NCI-H526 treated with DMSO at 0.1 percent for 48 hours (cell line): ENCODE measurements at places on chromosomes 5 and 9.
A peak's percentile ranks its signal among the peaks of the same experiment; 100 is the strongest.

- DNase-seq, result no peak
Observed at GRCh38 chr9:118651511-118651910, 717.7 kb downstream of the BRINP1 start.

DNA sequence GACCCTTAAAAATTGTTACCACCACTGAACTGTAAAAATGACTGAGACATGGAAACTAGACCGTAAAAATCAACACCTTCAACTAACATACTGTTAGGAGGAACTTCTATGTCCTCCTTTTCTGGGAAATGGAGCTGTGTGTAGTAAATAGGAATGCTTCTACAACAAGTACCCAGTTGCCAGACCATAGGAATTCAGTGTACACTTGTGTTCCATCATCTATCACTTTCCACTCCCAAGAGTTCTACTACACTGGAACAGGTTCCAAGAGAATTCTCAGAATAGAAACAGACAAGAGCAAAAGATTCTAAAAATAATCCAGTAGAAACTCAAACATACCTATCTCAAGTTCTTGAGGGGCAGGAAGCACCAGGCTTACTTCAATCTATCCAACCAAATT, 23.6 kb downstream of the UBAP2 start:
- DNase-seq, result no peak

GRCh38 chr9:6239694-6240093, 24.1 kb downstream of the IL33 start:
- DNase-seq, result no peak

DNA sequence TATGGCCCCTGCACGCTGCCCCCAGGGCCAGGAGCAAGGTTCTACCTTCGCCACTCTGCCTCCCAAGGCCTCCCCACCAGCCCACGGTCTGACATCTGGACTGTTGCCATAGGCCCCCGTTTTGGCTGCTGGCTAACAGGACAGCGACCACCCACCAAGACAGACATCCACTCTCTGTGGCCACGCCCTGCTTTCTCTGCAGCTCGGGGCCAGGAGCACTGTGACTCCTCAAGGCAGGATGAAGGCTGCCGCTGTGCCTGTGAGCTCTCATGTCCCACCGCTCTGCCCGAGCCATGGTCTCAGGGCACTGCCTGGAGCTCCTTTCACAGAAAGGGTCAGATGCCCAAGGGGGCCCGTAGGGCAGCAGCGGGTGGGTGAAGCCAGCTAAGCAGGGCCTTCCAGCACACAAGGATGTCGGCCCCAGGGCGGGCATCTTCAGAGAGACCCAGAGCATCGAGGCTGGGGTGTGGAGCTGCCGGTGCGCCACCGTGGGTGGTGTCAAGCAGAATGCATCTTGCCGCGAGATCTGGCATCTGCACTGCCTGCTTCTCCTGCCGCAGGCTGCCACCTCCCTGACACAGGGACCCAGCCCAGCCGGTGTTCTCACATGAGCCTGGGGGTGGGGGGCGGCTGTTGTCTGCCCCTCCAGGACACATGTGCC, 92.2 kb upstream of the ADAMTS2 start:
- DNase-seq, result no peak

DNA sequence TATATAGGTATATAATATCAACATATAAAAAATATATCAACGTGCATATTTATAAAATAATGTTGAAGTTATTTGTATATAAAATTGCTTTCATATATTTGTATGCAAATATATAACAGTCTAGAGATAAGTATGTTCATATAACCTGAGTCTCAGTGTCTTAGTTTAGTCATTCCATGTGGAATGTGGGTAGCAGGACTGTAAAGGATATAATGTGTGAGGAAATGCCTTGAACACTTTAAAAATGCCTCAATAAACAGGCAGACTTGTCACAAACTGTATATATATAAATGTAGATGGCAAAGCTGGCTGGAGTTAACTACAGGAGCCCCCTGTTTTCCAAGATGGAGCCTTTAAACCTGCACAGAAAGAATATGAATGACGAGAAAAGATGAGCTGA, 48.4 kb downstream of the CCDC125 start:
- DNase-seq, result no peak

GRCh38 chr9:15135164-15135792, 171.7 kb downstream of the TTC39B start:
- peak; percentile 86 for DNase-seq

DNA sequence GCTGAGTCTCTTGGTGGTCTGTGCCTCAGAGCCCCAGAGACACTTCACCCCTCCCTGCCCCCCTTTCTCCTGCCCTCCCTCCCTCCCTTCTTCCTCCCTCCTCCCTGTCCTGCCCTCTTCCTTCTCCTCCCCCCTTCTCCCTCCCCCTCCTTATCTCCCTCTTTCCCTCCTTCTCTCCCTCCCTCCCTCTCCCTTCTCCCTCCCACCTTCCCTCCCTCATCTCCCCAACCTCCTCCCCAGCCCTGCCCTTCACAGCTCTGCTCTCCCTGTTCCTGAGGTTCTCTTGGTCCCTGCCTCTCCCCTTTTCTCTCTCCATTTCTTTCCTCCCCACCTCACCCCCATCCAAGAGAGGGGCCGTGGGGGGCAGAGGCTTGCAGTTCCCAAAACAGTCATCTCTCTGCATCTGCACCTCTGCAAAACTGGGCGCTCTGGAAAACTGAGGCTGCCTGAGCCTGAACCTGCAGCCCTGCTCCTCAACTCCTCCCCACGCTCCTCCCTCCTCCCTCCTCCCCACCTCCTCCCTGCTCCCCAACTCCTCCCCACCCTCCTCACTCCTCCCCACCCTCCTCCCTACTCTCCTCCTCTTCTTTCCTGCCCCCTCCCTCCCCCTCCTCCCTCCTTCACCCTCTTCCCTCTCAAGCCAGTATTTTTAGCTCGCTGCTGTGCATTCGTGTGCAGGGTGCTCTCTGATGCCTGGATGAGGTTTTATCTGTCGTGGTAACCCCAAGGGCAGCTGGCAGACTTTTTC, 219.1 kb downstream of the C9orf50 start:
- no peak for DNase-seq

DNA sequence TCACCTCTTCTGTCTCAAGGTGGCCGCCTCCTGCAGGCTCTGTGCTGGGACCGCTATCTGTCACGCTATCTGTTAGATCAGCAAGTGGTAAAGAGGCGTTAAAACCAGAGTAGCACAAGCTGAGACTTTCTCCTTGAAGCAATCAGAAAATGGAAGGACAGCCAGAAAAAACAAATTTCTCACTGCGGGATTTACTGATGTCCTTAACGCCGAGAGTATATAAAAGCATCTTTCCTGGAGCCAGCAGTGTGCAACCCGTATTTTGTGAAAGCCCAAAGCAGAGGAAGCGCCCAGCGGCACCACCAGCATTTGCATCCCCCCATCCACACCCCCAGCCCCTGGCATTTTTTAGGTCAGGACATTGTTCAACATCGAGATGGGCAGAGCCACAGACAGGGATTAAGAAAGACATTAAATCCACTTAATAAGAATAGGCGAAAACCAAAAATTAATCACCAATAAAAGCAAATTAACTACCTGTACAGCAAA, 48.6 kb downstream of the DUSP1 start:
- DNase-seq, result no peak

DNA sequence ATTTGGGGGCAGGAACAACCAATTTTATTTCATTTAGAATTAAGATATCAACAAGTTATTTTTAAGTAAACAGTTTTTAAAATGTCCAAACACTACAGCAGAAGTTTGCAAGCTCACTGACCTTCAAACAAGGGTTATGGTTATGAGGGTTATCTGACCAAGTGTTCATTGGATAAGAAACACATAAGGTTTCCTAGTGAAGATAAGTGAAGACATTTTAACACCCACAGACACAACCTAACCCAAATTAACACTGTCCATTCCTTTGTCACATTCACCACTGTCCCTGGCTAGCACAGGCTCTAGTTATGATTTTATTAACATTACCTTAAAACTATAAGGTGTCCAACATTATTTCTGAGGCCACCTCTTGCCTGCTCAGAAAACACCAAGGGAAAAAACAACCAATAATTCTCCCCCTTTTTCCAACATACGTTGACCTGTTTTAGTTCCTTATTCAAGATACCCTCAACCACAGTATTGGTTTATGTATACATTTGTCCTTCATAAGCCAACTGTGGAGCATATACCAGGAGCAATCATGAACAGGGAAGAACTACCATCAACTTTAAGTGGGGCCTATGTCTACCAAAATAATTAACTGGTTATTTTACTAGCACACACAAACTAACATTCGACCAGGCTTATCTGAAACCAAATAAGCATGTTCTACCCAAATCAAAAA, 4.0 kb downstream of the ETF1 start:
- DNase-seq, result no peak

GRCh38 chr5:2015124-2015848, 132.6 kb upstream of the IRX4 start:
- no peak for DNase-seq

DNA sequence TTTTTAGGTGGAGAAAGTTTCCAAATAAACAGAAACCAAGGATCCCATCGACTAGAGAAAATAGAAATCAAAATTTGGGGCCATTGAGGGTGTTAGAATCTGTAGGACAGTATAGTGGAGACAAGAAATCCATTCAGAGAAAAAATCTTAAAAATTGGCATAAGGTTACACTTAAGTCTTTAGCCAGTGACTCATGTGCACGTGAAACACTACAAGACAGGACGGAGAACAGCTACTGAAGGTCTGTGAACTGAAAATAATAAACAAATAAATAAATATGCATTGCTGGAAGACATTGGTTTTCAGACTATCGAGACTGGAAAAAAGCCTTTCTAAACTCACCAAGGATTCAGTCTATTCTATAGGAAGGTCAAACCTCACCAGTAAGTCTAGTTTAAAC, 1955.5 kb downstream of the MAT2B start:
- no peak for DNase-seq

DNA sequence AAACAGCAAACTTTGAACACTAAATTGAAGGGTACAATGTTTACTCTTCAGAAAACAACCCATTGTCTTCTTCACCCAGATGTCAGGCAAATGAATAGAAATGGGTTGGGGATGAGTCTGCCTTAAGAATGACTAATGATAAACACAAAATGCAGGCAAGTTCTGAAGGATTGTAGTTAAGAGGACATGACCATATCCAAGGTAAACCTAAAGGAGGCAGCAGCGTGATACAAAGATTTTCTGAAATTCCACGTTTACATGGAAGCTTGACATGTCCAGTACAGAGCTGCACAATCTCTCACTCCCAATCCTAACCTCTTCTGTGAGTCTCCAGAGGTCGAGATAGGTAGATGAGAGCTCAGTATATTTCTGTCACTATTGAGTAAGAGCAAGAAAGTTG, 1263.2 kb upstream of the CDH6 start:
- DNase-seq, result no peak

DNA sequence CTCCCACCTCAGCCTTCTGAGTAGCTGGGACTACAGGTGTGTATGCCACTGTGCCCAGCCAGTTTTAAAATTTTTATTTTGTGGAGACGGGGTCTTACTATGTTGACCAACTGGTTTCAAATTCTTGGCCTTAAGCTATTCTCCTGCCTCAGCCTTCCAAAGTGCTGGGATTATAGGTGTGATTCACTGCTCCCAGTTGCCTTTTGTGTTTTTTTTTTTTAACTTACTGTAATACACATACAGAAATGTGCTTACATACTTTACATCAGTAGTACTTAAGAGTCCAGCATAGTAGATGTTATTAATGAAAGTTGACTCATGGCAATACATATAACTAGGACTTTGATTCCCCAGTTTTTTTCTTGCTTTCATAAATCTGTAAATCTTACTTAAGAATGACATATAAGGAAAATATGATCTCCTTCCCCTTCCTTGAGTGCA, 4.7 kb downstream of the MAN2A1 start:
- no peak for DNase-seq

DNA sequence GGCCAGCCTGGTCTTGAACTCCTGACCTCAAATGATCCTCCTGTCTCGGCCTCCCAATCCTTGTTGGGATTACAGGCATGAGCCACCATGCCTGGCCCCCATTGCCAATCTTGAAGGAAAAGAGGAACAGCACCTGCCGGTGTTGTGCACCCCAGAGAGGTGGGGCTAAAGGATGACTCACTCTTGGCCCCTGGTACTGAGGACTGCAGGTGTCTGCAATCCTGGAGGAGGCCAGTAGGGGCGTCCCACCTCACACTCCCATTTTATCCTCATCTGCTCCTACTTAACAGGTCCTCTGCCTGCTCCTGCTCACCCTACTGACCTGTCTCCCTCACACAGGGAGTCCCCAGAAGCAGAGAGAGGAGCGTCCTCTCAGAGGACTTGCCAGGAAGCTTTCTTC, 390.4 kb downstream of the ARHGEF28 start:
- no peak for DNase-seq

DNA sequence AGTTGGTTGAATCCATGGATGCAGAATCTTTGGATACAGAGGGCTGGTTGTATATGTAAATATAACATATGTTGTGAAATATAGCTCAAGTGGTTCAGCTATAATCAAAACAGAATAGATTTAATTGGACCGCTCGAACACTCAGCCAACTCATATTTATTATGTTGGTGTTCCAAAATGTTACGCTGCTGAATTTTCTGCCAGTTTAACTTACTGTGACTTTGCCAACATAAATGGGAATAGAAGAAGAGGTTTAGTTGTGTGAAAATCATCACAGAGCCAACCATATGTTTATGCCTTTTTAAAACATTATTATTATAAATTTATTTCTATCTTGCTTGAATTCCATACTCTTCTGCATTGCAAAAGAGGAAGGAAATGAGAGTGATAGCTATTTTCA, 178.2 kb upstream of the FBXL7 start:
- no peak for DNase-seq

DNA sequence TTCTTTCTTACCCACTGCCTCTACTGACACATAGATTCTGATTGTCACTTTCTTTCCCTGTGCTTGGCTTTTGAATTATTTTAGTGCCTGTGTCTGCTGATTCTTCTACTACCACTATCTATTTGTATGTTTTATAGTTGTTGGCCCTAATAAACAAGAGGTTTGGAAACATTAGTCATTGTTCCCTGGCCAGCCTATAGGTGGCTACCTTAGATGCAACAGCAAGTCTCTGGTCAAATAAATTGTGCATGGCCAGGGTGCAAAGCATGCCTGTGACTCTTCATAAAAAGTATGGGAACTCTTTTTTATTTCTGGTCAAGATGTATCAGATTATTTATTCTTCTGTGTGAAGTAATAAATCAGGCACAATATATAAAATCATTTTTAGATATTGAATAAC, 124.4 kb downstream of the PLK2 start:
- no peak for DNase-seq
